IPS-NIHi11 (cell line): ENCODE measurements at places on chromosomes 5 and 9.

GRCh38 chr5:53095217-53095616, 14.3 kb downstream of the MOCS2 start:
- DNase-seq, result no peak

- DNase-seq, result peak; percentile 92
Observed at GRCh38 chr5:179023528-179024189, at the start of gene ZNF879. TSS of gene ZNF879 (plus strand) at chr5:179023804. CDS start at chr5:179025005, 1,201 bp downstream.

DNA sequence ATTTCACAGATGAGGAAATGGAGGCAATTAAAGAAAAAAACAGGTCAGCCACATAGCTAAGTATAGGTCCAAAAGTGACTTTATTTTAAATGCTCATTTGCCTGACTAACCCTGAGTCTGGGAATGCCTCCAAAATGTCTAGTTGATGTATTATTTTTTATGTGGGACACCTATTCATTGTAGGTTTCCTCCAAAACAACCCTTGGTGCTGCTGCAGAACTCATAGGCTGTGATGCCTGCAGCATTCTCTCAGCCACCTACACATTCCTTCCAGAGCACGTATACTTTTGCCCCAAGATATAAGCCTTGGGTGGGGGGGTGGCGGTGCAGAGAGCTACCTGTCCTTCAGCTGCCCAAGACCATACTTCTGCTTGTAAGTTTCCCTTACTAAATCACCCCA, 77.4 kb downstream of the MSX2 start:
- DNase-seq, result no peak

- peak; percentile 69 for DNase-seq
Observed at GRCh38 chr9:135960411-135961276, 529 bp downstream of the UBAC1 start.

- DNase-seq, result no peak
Observed at GRCh38 chr9:124790801-124791505, 14.0 kb downstream of the OLFML2A start.

GRCh38 chr5:173762930-173763329, 125.2 kb upstream of the CPEB4 start:
- no peak for DNase-seq

GRCh38 chr5:160286947-160287346, 25.4 kb downstream of the CCNJL start:
- DNase-seq, result no peak

DNA sequence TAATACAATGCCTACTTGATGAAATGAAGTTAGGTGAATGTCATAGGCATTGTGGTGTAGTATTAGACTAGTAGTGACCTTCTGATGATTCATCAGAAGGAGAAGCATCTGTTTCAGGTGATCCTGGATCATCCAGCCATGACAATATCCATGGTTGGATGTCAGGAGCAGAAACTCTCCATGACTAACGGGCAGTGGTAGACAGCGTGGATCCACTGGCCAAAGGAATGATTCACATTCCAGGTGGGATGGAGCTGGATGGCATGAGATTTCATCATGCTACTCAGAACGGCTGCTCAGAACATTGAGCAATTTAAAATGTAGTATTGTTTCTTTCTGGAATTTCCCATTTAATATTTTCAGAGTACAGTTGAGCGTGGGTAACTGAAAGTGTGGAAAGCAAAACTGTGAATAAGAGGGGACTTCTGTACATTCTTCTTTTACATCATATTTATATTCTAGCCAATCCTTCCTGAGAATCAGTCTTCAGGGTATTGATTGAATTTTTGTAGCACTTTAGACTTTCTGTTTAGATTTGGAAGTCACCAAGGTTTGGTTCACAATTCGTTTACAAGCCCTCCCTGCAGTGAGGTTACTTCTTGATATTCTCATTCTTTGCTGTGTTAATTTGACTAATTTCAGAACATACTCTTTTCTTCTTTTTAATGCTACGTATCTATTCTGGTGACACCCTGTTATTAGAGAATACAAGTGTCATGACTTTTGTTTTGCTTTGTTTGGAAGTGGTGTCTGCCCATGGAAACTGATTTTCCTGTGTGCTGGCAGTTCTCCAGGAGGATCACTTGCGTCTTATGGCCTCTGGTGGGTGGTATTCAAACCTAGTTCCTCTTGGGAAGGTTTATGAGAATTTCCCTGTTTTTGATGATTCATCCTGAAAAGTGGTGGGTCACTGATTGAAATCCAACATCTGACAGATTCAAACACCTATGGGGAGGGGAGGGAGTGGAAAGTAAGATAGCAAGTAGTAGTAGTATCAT, 12.2 kb upstream of the CLINT1 start:
- no peak for DNase-seq

GRCh38 chr9:37283730-37284325, 138.7 kb upstream of the GRHPR start:
- peak; percentile 25 for DNase-seq

DNA sequence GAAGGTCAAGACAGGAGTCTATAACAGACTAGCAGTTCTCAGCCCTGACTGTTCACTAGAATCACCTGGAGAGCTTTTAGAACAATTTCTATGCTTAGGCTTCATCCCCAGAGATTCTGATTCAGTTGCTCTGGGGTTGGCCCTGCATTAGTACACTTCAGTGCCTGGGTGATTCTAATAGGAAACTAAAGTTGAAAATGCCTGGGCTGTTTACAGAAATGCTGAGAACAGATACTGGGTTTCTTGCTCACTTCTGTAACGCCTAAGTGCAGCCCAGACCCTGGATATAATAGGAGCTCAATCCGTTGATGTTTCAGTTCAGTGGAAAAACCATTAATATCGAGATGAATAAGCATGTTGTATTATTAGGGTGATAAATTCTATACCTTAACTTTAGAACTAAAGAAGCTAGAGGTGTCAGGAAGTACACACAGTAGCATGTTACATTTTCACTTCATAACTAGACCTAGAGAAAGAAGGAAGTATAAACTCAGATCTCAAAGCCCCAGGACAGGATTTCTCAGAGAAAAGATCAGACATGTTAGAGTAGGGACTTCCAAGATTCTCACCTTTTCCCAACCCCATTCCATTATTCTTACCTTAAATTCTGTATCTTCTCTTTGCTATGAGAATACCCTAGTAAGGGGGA, 20.4 kb downstream of the HAVCR2 start:
- no peak for DNase-seq

GRCh38 chr9:77464661-77465060, 183.5 kb downstream of the GNA14 start:
- no peak for DNase-seq

DNA sequence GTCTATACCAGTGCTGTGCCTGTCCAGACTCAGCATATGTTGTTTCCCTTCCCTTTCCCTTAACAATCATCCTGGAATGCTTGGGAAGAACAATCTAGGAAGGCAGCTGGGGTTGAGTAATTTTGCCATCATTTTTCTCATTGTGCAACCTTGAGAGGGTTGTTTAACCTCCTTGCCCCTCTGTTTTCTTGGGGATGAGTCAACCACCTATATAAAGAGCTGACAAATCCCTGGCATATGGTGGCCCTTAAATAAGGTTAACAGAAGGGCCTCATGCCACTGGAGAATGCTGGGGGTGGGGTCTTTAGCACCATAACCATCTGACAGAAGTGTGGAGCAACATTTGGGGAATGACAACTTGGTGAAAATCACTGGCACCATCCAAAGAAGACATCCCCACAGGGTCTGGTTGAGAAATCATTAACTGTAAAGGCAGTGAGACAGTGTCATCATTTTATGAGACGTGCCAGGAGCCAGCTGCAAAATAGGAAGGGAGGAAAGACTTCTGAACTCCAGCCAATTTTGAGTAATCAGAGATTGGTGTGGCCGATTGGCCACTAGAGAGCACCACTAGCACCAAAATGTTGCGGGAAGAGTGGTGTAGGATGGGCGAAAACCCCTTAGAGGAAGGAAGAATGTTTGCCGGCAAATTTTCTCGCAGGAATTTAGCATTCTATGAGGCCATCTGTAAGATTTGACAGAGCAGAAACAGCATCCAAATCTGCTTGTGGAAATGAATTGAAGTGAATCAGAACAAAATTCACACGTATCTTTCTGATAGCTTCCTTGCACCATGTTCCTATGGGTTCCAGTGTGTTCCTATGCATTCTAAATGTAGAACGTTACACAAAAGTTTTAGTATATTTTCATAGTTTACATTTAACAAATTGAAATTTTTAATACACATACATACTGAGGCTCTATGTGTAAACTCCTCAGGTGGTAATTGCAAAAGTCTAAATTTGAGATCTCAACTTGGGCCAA, 113.8 kb downstream of the MSX2 start:
- peak; percentile 60 for DNase-seq

- DNase-seq, result no peak
Observed at GRCh38 chr5:65830856-65831255, 95.5 kb upstream of the ERBIN start.

DNA sequence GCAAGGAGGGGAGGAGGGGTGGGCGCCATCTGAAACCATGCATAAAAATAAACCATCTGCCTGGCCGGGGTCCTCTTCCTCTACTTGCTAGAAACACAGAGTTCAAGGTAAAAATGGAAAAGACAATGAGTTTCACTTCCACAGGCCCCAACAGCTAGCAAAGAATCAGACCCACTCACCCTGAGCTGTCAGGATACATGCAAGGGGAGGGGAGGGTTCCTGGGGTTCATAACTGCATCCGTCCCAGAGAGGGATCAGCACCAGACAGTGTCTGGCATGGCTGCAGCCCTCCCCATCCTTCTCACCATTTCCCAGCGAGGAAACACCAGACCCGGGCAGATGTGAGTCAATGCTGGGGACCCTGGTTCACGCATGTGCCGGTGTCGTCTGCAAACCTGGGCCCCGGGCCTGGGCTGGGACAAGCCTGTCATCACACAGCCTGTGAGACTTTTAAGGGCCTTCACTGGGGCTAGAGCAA, 55.4 kb downstream of the SEMA4D start:
- DNase-seq, result no peak

DNA sequence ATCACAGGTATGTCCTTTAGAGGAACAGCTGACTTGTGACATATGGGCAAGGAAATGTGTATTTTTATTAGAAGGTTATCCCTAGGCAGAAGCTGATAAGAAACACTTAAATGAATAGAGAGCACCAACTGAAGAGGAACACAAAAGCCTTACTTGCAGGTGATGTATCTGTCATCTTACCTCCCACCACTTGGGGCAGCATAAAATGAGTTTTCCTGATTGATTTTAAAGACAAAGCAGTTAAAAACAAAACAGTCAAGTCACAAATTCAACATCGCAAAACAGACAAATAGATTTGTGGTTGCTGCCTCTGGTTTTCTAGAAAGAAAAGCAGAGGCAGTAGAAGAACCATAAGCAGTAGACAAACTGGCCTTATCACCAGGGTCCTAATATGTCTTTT, 302.4 kb upstream of the ZNF462 start:
- DNase-seq, result no peak

DNA sequence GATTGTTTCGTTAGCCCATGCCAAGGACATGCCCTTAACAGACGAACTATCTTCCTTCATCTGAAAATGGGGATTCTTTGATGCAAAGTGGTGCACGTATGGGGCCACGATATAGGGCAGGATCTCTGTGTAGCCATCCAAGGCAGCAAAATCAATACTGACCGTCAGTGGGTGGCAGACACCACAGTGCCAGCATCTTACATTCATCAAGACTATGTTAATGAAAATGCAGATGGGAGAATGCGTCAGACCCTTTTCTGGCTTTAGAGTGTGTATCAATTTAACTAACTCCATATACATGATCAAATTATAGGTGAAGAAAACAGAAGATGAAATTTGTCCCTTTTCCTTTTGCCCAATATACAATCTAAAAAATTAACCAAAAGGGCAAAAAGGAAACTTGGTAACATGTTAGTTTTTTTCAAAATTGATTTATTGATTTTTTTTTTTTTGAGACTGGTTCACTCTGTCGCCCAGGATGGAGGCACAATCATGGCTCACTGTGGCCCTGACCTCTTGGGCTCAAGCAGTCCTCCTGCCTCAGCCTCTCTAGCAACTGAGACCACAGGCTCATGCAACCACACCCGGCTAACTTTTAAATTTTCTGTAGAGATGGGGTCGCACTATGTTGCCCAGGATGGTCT, 169.2 kb upstream of the SPRY4 start:
- DNase-seq, result no peak

- peak; percentile 61 for DNase-seq
Observed at GRCh38 chr5:71697967-71698366, 21.1 kb upstream of the CARTPT start.

DNA sequence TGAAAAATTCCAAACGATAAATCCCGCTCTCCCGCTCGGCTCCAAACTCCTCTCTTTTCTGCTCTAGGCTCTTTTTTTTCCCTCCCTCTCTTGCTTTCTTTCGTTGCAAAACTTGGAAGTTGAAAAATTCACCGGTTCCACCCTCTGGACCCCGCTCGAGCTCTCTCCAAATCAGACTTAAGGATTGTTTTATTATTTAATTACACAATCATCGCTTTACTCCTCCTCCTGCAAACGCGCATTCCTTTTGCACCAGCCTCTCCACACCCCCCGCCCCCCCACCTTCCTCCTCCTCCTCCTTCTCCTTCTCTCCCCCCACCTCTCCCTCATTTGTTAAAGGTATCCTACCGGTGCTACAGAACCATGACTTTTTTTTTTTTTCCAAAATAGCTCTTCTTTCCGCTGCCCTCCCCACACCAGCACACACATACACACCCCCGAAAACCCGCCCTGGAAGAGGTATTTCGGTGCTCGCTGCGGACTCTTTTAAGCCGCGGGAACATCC, 535 bp upstream of the NFIB start:
- peak; percentile 72 for DNase-seq

DNA sequence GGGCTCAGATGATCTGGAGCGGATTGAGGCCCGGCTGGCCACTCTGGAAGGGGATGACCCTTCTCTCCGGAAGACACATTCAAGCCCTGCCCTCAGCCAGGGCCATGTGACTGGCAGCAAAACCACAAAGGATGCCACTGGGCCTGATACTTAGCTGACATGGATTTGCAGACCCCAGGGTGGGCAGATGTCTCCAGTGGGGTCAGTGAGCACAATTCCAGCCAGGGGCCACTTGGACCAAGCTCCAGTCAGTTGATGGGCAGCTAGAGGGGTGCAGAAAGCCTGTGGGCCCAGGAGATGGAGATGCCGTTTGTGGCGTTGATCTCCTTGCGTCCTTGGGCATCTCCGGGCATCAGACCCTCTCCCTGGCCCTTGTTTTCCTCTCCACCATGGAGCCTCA, 46.7 kb downstream of the PSD2 start:
- no peak for DNase-seq

GRCh38 chr9:26129217-26129616, 451.0 kb upstream of the TUSC1 start:
- DNase-seq, result no peak

DNA sequence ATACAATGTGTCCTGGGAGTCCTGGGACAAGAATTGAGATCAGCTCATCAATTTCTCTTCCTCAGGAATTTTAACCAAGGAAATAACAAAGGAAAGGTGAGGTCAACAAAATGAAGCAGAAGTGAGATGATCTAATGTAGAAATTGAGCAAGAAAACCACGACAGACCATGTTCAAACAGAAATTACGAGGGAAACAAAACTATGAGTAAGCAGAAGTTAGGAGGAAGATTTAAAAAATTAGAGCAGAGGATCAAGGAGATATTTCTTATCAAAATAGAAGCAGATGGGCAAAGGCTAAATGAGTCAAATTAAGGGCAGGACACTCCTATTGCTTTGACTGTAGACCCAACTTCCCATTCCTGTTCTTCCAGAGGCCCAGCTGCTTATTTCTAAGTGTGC, 97.4 kb downstream of the HINT1 start:
- DNase-seq, result no peak
